RWPE2 (cell line): ENCODE measurements at places on chromosomes 13 and 19.

- no peak for DNase-seq
Measured at GRCh38 chr19:23394511-23394910, 760 bp downstream of the ZNF91 start.

- DNase-seq: no peak
Measured at GRCh38 chr13:104106705-104107393, 1040.6 kb upstream of the SLC10A2 start.

- DNase-seq: peak; percentile 84
Measured at GRCh38 chr19:3054972-3055740, 7.1 kb downstream of the TLE5 start.

DNA sequence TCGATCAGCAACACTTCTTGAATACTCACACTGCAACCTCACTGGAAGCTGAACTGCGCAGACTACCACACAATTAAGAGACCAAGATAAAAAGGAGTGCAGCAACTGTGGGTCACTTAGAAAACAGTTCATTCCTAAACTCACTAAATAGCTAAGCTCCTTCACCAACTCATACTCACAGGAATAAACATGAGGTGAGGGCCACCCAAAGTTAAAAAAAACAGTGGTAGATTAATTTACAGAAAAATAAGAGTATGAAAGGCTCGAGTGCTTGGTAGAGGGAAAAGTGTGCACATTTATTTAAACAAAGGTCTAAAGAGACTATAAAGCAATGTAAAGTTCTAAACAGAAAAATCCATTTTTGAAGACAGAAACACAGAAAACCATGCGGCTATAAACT is 7.6 kb downstream of the ANKRD10 start:
- no peak for DNase-seq

DNA sequence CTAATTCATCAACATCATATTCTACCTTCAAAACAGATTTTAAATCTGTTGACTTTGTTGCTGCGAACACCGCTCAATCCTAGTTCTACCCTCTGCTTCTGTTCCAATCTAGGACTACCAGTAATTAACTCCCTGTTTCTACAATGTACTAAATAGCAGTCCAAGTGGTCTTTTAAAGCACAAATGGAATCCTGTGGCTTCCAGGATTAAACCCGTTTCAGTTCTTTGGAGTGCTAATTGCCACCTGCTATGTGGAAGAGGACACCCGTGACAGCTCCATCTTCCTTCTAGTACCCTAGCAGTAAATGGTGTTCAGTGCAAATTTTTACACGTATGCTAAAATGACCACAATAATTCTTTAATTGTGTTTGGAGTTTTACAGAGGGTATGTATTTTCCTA is 232.1 kb downstream of the TDRD3 start:
- DNase-seq: no peak

DNA sequence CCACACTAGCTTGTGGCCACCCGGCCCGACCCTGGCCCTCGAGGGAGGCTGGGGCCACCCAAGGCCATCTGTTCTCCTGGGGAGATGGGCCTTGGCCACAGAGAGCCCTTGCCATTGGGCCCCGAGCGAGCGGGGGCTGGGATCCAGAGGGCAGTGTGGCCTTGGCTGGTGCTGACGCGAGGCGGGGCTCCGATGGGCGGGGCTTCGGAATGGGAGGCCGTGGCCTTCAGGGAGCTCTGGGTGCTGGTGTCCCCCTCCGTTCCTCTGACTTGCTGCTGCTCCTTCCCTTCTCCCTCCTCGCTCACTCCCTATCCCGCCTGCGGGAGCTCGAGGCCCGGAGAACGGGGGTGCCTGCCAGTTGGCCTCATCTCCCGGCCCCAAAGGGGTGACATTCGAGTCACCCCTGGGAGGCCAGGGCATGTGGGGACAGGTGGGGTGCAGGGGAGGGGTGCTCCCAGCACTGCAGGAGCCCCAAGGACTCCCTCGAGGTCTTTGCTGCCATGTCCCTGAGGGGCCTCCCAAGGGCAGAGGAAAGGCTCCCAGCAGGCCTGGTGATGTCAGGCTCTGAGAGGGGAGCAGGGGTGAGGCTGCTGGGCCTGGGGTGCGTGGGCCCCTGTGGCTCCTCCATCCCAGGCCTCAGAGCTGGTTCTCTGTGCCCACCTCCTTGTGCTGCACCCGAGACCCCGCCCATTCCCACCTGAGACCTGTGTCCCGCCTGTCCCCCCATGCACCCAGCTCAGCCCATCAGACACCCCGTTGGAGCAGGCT is 4.2 kb downstream of the NCLN start:
- DNase-seq: no peak

DNA sequence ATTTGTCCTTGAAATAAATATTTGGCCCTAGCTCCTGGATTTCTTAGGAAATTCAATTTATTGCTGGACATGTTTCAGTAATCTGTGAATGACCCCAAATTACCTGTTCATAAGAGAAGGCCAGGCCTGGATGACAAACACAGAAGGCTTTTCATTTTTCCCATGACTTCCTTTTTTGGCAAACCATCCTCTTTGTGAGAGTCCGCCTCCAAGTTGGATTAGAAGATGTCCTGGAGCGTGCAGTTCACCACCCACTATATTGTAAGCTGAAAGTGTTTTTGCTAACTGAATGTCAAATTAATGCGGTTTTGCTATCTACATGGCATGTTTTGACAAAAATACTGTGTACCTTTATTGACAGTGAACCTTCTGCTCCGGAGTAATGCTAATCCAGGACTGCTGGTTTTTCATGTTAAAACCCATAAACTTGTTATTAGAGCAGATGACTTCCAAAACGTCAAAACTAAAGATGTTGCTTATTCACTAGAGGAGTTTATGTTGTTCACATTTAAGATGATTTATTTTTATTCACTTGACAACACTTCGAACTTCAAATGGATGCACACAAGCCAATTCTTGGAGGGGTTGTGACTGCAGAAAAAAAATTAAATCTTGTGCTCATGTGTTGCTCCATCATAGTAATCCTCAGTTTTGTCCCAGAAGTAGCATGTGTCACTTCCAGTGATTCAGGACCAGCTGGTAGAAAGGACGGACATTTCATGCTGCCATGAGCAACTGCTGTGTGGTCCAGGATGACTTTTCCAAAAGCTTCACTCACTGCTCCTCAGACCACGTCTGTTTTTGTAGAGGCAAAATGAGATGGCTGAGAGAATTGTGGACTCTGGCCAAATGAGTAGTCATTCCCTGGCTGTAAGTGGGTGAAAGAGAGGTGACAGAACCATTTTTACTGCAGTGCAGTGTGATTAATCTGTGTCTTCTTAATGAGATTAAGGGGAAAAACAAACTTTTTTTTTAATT is 71.0 kb downstream of the ITGBL1 start:
- DNase-seq: no peak

GRCh38 chr19:40703029-40703755 is 12.7 kb upstream of the NUMBL start:
- no peak for DNase-seq

DNA sequence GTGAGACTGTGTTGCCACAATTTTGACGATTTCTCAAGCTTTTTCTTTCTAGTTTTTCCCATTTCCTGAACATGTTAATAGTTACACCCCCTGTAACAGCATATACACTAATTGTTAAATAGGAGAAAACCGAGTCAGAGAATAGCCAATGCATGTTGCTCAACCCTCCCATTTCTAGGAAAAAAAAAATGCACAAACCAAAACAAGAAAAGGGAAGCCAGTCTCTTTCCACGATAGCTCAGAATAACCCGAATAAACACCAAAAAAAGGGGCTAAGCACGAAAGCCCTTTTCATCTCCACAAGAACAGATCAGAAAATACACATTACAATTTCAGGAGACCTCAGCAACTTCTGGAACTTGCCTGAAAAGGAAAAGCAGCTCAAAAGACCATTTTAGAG is 16.3 kb downstream of the LATS2 start:
- no peak for DNase-seq
